ENCODE measurements at places on chromosomes 12 and 14.

DNA sequence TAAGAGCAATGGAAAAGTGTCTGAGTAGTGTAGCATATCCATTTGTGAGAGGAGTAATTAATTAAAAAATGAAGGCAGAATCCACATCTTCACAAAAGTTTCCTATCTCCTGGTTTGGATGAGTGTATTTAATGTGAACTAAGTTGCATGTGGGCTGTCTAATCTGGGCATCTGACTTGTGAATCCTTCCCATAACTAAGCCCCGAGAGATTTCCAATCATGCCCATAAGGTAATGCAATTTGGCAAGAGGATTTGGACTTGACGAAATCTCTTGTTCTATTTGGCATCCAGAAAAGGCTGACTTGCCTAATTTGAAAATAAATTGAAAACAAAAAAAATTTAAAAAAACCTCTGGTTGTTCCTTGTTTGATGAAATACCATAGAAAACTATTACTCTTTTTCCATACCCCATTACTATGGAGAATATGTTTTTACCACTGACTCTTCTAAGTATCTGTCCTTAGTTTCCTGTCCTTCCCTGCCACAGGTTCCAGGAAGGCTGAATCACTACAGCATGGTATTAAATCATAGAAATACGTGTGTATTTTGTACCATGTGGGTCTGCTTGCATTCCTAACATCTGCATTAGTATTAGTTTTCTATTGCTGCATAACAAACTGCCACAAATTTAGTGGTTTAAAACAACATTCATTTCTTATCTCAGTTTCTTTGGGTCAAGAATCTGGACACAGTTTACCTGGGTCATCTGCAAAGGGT, 48.4 kb downstream of the ETV6 start:
- DNase-seq, result no peak

DNA sequence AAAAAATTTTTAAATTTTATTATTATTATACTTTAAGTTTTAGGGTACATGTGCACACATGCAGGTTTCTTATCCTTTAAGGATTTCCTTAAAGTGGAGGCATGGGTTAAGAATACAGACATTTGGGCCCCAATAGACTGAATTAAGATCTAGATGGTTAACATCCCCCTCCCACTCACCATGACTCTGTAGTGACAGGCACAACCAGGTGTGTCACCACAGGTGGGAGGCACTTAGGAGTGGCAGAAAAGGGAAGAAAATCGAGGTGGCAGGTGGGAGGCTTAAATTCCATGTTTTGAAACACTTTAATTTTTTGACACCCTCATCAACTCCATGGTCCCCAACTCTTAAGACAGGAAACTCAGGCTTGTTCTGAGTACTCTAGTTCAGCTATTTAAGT, 37.6 kb upstream of the GRIP1 start:
- no peak for DNase-seq

- peak; percentile 58 for DNase-seq
Observed at GRCh38 chr14:96038920-96039632, at the start of gene C14orf132. Gene C14orf132 (plus strand): TSS chr14:96039362. CDS start chr14:96039501, 139 bp downstream.

DNA sequence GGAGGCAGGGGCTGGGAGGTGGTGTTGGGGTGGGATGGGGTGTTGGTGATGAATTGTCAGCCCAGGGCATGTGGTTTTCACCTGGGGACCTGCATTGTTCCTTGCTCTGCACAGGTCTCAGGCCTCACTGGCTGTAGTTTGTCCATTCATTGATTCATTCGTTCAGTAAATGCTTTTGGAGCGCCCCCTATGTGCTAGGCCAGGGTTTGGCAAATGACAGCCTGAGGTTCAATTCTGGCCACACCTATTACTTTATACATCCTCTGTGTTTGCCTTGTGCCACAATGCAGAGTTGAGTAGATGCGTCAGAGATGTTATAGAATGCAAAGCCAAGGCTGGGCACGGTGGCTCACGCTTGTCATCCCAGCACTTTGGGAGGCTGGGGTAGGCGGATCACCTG, 4.7 kb downstream of the ADCK1 start:
- DNase-seq, result no peak

DNA sequence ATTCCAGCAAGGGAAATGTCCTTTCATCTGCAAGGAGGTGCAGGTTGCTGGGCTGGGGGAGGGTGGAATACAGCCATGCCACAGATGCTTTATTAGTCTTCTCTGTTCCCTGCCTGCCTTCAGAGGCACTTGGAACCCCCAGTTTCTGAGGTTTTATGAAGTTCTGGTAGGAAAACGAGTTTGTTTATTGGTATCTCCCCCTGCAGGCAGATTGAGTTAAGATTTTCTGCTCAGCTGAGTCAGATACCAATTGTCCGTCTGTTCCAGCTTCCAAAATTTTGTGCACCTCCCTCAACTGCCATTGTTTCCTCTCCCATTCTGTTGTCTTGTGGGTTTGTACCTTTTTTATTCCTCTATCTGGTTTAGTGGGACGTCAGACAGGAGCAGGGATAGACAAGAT, 155.6 kb downstream of the ETV6 start:
- no peak for DNase-seq

DNA sequence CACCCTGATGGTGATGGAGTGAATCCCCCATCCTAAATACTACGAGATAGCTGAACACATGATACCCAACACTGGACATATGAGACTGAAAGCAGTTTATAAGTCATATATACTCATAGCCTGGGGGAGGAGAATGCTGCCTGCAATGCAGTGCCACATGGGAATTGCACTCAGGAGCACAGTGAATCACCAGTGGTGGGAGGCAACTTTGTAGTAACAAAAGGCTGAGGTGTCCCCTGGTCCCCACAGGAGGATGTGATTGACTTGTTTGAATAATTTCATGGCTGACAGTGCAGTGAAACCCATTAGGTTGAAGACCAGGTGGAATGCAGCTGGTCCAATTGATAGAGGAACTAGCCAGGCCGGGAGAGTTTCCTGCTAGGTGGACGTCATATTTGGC, 20.2 kb downstream of the CCDC38 start:
- no peak for DNase-seq

DNA sequence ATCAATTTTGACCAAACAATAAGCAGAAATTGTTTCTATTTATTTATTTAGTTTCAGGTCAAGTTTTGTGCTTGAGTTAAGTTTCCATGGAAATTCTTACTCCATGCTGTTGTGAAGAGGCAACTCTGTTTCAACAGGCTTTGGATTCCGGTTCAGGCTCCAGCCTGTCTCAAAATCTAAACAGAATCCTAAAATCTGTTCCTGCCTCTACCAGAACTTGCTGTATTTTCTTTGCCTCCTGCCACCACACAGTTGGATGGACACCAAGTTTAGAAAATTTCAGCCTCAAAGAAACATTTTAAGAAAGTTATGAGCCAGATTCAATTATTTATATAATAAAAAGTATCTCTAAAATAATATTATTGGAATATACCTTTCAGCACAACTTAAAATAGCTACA, 330.9 kb downstream of the FOXG1 start:
- DNase-seq, result no peak

DNA sequence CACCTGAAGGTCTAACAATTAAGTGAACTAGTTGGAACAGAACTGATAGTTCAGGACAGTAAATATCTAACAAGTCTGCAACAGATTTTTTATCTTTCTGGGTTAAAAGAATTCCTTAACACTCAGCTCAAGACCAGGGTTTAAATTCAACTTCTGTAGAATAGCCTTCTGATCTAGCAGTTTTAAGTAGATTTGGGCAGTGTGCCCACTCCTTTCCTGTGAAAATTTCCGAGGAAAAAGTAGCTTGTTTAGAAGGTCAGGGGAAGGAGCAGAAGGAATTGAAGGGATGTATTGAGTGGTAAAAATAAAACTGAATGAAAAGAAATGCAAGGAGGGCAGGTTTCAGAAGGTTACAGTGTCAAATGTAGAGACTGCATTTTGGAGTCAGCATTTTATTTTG, 45.8 kb downstream of the ATL1 start:
- DNase-seq, result peak; percentile 43

- DNase-seq, result no peak
Observed at GRCh38 chr12:113214895-113215400, 6.3 kb upstream of the TPCN1 start.

DNA sequence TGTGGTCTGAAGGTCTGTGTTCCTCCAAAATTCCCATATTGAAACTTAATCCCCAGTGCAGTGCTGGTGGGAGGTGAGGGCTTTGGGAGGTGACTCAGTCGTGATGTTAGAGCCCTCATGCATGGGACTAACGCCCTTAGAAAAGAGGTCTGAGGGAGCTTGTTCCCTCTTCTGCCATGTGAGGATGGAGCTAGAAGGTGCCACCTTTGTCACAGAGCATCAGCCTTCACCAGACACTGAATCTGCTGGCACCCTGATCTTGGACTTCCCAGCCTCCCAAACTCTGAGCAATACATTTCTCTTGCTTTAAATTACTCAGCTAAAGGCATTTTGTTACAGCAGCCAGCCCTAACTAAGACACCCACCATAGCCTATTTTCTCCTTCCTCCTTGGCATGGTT, 13.9 kb downstream of the RAB15 start:
- no peak for DNase-seq

DNA sequence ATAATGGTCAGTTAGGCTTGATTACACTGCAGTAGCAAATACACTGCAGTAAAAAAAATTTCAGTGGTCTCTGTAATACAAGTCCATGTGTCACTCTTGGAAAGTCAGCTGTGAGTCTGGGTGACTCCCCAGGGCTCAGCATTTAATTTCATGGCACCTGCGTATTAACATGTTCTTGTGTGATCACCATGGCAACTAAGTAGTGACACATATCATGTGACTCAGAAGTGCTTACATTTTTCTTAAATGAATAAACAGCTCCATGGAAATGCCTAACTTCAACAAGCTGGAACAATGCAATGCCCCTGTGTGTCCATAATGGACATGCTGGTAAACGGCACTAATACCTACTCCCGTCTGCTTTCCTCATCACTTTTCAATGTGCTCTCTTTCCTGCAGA, 88.5 kb upstream of the ANO4 start:
- DNase-seq, result no peak

DNA sequence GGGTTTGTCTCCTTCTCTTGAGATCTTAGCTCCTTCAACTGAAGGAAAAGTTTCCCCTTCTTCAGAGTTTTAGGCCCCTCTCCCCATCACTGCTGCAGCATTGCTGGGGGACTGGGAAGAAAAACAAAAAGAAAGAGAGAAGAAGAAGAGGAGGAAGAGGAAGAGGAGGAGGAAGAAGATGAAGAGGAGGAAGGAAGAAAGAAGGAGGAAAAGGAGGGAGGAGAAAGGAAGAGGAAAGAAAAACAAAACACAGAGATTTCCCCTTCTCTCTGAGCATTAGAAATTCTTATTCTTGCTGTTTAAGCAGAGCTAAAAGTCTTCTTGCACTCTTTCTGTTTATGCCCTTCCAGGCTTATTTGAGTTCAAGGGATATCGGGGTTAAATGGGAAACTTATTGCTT, 219.8 kb upstream of the AMIGO2 start:
- no peak for DNase-seq

DNA sequence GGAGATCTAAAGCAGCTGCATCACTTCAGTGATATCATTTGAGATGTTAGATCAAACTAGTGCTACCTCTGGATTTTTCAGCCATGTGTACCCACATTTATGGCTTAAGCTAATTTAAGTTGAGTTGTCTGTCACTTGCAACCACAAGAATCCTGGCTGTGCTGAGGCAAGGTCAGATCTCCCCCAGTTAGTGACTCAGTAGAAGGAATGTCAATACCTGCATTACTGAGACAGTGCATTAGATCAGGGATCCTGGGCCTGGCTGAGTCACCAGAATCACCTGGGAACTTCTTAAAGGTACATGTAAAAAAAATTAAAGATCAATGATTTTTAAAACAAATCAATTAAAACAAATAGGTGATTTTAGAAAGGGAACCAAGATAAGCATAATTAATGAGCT, 84.6 kb upstream of the GRIN2B start:
- DNase-seq, result no peak

- DNase-seq, result no peak
Observed at GRCh38 chr14:100584056-100585031, 2.9 kb downstream of the BEGAIN start.

DNA sequence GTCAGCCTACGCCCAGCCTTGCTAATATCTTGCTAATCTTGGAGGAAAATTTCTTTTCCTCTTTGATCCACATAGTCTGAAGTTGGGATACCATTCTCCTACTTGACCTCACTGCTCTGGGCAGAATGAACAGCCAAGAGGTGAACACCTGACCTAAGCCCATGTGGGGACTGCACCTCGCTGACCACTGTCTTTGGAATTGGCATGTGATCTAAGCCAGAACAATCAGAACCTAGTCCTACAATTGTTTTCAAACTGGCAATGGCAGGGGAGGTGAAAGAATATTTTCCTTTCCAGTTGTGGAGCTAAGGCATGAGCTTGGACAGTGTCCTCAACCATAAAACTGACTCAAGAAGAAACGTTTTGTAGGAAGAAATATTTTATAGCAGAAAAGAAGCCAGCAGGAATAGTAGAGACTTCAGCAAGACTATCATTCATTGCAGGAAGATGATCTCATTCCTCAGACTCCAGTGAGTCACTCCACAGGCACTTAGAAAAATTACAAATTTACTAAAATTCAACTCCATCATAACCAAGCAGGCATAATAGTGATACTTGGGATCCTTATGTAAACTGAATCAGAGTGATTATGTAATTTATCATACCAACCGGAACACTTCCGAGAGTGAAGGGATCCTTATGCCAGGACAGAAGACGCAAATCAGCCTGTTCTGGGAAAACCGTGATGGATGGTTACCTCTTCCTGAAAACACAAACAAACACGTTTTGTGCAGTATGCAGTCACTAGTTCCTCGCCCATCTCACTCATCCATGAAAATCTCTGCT, 14.7 kb downstream of the PTPRO start:
- no peak for DNase-seq

DNA sequence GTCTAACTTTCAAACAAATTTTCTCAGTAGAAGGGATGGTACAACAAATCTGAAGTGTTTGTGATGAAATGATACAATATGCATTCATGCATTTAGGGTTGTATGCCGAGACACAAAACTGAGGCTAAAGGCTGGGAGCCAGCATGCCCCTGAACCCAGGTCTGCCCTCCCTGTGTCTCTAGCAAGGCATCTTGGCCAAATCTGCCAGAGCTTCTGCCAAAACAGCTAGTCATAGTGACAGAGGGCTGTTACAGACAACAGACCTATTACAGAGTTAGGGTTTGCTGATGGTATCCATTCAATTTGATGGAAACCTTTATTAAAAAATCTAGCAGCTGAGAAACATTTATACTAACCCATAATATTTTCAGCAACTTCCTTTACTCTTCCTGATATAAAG, 11.3 kb upstream of the CHPT1 start:
- no peak for DNase-seq

DNA sequence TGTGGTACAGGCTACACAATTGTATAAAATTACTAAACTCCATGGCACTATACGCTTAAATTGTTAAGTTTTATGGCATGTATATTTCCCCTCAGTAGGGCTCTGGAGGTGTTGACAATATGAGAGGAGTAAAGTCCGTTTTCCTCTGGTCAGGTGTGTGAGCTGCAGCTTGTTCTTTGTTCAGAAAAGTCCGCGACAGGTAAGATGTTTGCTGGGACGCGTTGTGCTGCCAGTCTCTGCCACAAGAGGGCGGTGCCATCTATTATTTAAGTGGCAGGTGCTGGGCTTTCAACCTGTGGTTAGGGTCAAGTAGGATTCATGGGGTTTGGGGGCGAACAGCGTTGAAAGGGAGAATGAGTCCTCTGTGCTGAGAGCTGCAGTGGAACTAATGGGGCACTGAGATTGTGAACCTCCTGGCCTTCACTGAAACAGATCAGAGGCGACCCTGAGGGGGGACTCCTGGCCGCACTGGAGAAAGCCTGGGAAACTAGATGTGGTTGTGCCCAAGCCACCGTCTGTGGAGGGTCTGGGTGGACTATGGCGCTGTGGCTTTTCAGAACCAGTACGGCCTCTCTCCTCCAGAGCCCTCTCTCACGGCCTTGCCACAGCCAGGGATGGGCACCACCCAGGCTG, 179.0 kb downstream of the SLC15A4 start:
- DNase-seq, result peak; percentile 62

Data from stomach (tissue), 19 donors.